BJ (cell line): ENCODE measurements at places on chromosomes 3 and 15. TPM values are rescaled to one million over a fixed set of nuclear protein-coding genes. Genes with fewer than 3 reads are reported as not detected.

Gene SLC51A
- polyA plus RNA-seq = not detected in 2 replicates

Gene DPPA2
- polyA plus RNA-seq = not detected in 2 replicates

GRCh38 chr3:86954226-86954625, 36.7 kb downstream of the VGLL3 start:
- DNase-seq = no peak

DNA sequence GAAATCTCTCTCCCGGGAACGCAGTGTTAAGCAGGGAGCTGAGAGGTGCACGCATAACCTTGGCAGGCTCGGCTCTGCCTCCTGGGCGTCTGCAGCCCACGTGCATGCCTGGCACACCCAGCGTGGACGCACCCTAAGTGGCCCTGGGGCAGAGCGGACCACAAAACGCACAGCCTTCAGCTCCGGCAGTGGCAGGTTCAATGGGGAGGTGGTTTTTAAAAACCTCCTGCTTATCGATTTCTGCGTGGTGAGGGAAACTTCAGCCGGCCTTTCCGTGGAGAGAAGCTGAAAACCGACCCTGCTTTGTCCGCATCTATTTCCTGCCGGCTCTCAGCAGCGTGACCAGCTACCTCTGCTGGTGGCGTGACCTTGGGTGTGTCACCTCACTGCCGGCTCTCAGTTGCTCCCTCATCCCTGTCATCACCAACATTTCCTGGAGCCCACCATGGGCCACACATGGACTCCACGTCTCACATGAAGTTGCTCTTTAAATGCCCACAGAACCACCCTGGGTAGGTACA, 134.8 kb upstream of the MEF2A start:
- no peak for DNase-seq

Gene SEC11A
- 90.7 and 244 TPM in 2 replicates for polyA plus RNA-seq

GRCh38 chr15:52790169-52790708, at the start of gene ONECUT1:
TSS of gene ONECUT1 (minus strand) at chr15:52790336. CDS start at chr15:52789884, 452 bp downstream.
- DNase-seq = no peak

Gene THSD4
- polyA plus RNA-seq = 13.4 and 18.8 TPM in 2 replicates

GRCh38 chr15:66860844-66861243, 158.8 kb downstream of the SMAD6 start:
- no peak for DNase-seq

GRCh38 chr3:152335273-152335672, 66.5 kb downstream of the MBNL1 start:
- DNase-seq = no peak

Gene CHRM5
- polyA plus RNA-seq = 0.04 and 0.09 TPM in 2 replicates

Gene LRRC34
- 1.6 and 2.5 TPM in 2 replicates for polyA plus RNA-seq

- DNase-seq = no peak
Observed at GRCh38 chr3:155595371-155595770, 149.5 kb downstream of the PLCH1 start.

GRCh38 chr3:42911551-42911950, 5.6 kb downstream of the ZNF662 start:
- DNase-seq = no peak

DNA sequence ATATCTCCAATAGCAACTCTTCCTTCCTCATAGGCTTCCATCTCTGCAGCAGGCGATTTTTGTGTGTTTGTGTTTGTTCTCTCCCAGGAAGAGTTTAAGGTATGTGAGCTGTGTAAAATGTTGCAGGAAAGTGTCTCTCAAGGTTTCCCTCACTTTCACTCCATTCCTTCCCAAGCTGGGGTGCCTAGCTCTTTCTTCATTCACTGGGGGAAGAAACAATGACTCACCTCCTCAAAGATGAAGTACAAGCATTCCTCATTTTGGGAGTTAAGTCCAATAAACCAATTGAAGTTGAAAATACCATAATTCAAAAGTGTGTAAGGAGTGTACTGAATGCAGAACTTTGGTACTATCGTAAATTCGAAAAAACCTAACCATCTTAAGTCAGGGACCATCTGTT, 422.7 kb upstream of the CFAP20DC start:
- DNase-seq = no peak

Gene ZNF619
- polyA plus RNA-seq = 3.0 and 4.3 TPM in 2 replicates

Gene NOX5
- polyA plus RNA-seq = 0.50 and 0.86 TPM in 2 replicates

Gene SPATA16
- not detected in 2 replicates for polyA plus RNA-seq

Gene ACP3
- polyA plus RNA-seq = 0.37 and 0.42 TPM in 2 replicates

Gene P2RY14
- not detected in 2 replicates for polyA plus RNA-seq

DNA sequence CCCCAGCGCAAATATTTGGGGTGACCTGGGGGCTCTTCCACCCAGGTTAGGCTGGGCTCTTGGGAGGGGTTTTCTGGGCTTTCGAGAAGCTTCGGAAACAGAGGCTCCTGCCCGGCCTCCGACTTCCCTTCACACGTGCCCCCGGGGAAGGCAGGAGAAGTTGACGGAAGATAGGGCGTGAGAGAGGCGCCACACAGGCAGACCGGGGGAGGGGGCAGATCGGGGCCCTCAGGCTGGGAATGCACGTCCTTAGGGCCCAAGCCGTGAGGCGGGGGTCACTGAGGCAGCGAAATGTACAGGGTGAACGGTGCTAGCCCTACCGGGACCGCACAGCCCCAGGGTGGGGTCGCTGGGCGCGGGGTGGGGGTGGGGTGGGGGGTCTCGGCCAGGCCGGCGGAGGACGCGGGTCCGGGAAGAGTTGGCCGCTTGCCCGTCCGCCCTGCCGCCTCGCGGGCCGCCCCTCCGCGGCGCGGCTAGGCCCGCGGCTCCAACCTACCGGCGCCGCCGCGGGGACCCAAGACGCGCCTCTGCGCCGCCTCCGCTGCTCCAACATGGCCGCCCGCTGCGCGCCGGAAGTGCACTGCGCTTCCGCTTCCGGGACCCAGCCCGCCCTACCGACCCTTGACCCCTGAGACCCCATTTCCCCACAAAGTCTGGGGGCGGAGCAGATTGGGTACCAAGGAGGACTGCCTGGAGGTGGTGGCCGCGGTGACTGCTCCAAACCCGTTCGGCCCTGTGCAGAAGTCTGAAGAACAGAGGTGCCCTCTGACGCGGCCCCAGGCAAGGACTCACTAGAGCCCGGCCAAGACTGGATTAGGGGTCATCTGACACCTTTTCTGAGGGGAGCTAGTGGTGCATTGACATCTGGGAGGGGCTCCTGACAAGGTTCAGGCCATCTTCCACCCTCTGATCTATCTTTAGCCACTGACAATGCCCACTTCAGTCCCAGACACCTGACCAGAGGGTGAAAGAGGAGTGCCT, at the start of gene CCDC71:
CCDC71 (minus strand) TSS at position 561 of the 981 bp plus-strand sequence. CDS start 2,123 bp downstream, outside the sequence.
- DNase-seq = no peak

Gene CLRN1
- polyA plus RNA-seq = not detected in 2 replicates

GRCh38 chr15:65072027-65072426, 4.2 kb upstream of the RASL12 start:
- no peak for DNase-seq

Gene ALDH1L1
- 0.16 and 0.37 TPM in 2 replicates for polyA plus RNA-seq

DNA sequence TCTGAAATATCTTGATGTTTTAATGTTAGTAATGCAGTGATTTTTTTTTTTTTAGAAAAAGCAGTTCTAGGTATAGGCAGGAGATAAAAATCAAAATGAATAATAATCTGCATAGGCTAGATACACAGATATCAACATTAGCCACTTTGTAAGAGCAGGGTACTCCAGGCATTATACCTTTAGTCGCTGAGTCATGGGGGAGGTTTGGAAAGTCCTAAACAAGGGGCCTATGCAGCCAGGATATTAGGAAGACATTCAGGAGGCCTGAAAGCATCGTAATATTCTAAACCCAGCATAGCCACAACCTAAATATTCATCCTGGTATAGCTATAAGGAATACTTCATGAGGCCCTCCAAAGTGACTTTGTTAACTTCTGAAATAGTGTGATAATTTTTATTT, 258.1 kb upstream of the NECTIN3 start:
- DNase-seq = no peak

Gene PARP16
- 5.1 and 5.2 TPM in 2 replicates for polyA plus RNA-seq

GRCh38 chr3:52341123-52341522, 25.0 kb downstream of the DNAH1 start:
- DNase-seq = no peak

DNA sequence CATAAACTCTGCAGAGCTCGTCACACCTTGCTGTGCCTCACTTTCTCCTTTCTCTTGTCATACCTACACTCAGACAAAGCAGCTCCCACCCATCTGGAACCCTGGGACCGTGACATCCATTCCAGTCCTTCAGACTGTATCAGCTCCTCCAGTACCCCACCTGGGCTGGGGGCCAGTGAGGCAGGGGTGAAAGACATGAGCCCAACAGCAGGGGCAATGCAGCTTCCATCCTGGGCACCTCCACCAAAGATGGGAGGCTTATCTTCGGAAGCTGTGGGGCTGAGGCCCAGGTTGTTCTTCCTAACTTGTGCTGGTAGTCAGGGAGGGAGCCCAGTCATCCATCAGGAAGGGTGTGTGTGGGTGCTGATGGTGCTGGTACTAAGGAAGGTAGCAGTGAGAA, 109.2 kb downstream of the EEFSEC start:
- no peak for DNase-seq

DNA sequence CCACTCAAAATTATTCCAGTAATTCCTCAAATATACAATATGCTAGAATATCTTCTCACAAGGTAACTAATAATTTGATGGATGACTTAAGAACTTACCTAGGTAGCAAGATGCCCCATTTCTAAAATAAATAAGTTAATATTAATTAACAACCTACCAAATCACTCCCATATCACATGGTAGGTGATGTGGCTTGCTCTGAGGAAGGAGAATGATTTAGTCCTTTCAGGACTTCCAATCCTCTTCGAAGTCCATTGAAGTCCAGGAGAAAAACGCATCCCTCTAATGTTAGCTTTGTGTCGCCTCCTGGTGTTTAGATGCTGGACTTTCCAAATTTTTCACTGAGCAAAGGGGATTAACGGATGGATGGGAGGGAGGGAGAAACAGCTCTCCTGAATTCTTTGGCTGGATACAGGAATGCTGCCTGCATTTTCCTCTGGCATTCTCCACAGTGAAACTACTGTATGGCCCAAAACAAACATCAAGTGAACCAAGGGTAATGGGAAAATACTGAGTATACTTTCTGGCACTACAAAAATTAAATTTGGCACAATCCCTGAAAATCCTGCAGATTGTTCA, 58.6 kb downstream of the PRICKLE2 start:
- no peak for DNase-seq
